ENCODE measurements at places on chromosomes 5 and 9. TPM values are rescaled to one million over a fixed set of nuclear protein-coding genes. Genes with fewer than 3 reads are reported as not detected.
A peak's percentile ranks its signal among the peaks of the same experiment; 100 is the strongest.

DNA sequence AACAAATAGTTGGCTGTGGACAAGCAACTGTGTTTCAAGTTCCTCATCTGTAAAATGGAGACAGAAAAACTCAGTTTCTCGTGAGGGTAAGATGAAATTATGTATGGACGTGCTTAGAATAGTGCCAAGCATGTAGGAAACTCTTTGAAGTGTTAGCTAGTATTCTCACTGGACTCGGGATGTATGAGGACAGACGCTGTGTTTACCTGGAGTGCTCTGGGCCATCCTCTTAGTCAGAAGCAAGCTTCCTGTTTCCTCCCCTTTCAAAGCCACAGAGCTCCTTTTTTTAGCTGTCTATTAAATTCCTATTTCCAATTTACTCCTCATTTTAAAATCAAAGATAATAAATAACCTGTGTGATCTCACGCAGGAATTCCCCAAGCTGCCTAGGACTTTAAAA is 23.8 kb upstream of the IQGAP2 start:
- DNase-seq: no peak

GRCh38 chr9:95028853-95029219 is 288.7 kb downstream of the FANCC start:
- no peak for DNase-seq

- DNase-seq: no peak
Measured at GRCh38 chr9:84054341-84055010, 73.9 kb downstream of the RMI1 start.

GRCh38 chr9:95433096-95433819 is 83.5 kb downstream of the PTCH1 start:
- no peak for DNase-seq

OLFM1 gene
- total RNA-seq: 13.8 TPM

DNA sequence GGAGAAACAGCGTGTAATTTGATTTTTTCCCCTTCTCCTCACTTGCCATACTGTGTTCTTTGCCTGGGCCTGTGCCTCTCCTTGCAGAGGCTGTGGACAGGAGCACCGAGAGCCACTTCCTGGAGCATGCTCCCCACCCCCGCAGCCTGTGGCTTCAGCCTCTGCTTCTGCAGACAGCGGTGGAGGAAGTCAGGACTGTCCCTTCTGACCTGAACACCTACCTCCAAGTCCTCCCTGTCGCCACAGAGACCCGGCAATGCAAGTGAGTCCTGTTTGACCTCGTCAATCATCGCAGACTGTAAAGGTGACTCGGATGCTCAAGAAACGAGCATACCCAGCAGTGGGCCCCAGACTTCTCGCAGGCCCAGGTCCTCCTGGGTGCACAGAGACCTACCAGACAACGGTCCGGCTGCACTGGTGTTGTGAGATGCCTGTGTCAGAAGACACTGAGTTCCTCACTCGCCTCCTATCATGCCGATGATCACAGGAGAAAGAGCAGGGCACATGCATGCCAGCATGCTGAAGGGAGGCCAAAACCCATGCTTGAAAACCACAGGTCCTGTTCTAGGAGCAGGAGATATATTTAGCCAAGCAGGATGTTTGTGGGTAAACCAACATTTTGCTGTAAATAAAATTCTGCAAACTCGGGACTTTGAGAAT is 198.8 kb downstream of the AUH start:
- no peak for DNase-seq

FAM221B gene
- total RNA-seq: not detected

GRCh38 chr5:141877356-141878185 is 639 bp downstream of the PCDH1 start:
- no peak for DNase-seq

- DNase-seq: peak; percentile 57
Measured at GRCh38 chr5:80083101-80083890, 48.1 kb downstream of the THBS4 start.

DNA sequence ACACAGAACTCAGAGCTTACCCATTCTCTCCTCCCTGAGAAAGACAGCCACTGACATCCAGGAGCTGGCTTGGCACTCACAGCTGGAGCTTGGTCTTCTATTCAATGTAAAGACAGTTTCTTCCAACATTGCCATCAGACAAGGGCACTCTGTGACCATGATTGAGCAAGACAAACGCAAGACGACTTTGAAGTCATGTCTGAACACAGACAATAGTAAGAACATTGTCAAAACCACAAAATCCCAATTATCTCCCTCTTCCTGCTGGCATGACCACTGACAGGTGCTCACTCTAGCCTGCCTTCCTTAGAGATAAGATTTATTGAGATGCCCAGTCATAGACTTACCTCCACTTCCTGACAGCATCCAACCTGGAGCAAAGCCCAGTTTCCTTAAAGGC is 328.0 kb downstream of the MSX2 start:
- DNase-seq: no peak

- DNase-seq: peak; percentile 96
Measured at GRCh38 chr9:93119953-93120845, 13.9 kb downstream of the NINJ1 start.

ZNF454 gene
- total RNA-seq: 2.9 TPM

DDX4 gene
- not detected for total RNA-seq

APC gene
- total RNA-seq: 33.2 TPM

GRCh38 chr9:93949694-93950449 is 5.3 kb downstream of the BARX1 start:
- no peak for DNase-seq

PPP3R2 gene
- not detected for total RNA-seq

GRCh38 chr5:136295914-136296313 is 69.4 kb downstream of the TRPC7 start:
- no peak for DNase-seq

GPX3 gene
- total RNA-seq: 110 TPM

GRCh38 chr9:131329241-131329641 is 39.7 kb downstream of the PLPP7 start:
- DNase-seq: no peak

PHF24 gene
- total RNA-seq: 0.60 TPM

GRCh38 chr5:56737002-56737621 is 78.2 kb upstream of the MAP3K1 start:
- DNase-seq: no peak

ADGRD2 gene
- not detected for total RNA-seq

DNA sequence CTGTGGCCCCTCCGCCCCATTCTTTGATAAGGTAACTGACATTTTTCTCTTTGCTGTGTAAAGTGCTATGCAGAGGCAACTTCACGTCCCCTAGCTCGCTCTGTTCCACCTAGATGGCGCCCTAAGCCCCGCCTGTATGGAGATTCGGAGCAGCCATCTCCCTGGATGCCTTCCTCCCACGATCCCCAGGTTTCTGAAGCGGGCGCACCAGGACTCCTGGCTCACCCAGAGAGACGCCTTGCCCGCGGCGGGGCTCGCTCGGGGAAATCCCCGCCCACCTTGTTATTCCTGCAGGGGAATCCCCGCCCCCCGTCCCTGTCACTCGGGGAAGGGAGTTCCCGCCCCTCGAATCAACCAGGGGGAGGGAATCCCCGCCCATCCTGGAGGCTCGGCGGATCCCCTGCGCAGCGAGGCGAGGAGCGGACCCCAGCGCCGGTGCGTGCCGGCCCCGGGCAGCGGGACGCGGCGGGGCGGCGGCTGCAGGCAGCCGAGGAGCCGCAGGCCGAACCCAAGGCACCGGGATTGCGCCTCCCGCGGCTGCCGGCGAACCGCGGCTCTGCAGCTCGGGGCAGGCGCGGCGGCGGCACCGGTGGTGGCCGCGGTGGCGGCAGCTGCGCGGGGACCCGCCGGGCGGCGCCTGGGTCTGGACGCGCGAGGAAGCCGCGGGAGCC is at the start of gene PDZD2:
Gene PDZD2, plus strand, starts transcription at position 384 of the 671 bp plus-strand sequence.
- DNase-seq: peak; percentile 84

GRCh38 chr9:34126207-34127034 is at the start of gene DCAF12:
Gene DCAF12 (minus strand): TSS chr9:34126698. CDS start chr9:34126431, 267 bp downstream.
- peak; percentile 90 for DNase-seq

CLK4 gene
- total RNA-seq: 30.6 TPM

GRCh38 chr5:107359033-107359915 is 311.5 kb downstream of the EFNA5 start:
- no peak for DNase-seq

- DNase-seq: no peak
Measured at GRCh38 chr9:113989017-113989713, 88.9 kb downstream of the AMBP start.

FAM169A gene
- total RNA-seq: 11.0 TPM

GRCh38 chr9:22840641-22841040 is 394.0 kb downstream of the DMRTA1 start:
- DNase-seq: no peak

- DNase-seq: no peak
Measured at GRCh38 chr5:10509575-10509974, 54.3 kb upstream of the ANKRD33B start.

- no peak for DNase-seq
Measured at GRCh38 chr9:120932086-120932823, 5.7 kb upstream of the TRAF1 start.

DNA sequence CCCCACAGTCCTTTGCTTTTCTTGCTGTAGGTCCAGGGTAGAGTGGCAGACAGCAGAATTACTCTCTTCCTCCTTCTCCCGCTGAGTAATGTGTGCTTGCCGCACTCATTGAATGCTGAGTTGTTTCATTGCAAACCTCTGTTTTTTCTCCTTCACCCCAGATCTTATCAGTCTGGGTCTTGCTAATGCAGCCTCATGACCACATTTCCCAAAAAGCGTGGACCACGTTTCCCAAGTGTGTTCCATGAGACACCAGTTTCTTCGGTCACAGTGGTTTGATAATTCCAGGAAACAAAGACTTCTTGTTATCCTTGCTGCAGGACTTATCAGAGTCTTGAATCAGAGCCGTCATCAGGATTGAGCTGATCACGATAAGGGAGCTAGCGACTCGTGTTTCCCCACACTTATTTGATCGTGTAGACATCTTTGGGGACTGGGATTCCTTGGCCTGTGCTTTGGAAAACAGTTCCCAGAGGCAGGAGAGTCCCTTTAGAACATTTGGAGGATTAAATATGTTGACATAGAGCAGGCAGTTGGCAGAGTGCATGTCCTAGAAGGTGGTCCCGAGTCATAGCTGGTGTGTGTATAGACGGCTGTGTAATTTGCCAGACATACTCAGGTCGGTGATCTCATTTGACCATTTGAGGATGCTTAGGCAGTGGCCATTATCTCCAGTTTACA is 4.4 kb downstream of the LRRC8A start:
- DNase-seq: no peak

CCNI2 gene
- total RNA-seq: not detected

PCDHA9 gene
- total RNA-seq: 0.53 TPM

GRCh38 chr9:126116351-126117157 is 210.1 kb upstream of the MVB12B start:
- DNase-seq: no peak

DNA sequence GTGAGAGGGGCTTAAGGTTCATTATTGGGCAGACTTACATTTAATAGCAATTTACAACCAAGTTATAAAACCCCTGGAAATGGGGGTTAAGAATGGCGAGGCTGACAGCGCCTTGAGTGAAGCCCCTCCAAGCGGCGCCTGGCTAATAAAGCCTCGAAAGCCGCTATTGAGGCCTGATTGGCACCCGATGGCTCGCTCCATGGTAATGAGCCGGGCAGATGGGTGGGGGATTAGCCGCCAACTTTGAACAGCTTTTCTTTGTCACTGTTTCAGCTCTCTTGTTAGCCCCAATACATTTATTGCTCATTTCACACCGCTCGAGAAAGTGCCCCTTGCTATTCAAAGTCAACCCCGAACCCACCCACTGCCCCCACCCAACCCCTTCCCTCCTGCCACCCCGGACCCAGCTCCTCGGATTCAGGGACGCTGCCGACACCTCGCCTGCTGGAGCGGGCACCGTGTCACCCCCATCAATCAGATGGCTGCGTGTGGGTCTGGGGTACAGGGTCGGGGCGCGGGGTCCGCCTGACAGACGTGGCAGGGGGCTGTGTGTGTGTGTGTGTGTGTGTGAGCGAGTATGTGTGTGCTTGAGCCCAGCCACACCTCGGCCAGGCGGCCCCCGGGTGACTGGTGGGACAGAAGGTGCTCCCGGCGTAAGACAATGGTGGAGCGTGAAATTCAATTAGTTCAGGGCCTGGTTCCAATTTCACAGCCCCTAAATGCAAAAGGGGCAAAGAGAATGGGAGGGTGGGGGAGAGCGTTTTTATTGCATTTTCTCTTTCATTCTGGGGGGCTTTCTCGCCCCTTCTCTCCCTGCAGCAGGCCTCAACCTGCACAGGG is 34.2 kb downstream of the ASS1 start:
- no peak for DNase-seq

GRCh38 chr5:149969181-149969930 is 8.8 kb downstream of the SLC26A2 start:
- no peak for DNase-seq

DNA sequence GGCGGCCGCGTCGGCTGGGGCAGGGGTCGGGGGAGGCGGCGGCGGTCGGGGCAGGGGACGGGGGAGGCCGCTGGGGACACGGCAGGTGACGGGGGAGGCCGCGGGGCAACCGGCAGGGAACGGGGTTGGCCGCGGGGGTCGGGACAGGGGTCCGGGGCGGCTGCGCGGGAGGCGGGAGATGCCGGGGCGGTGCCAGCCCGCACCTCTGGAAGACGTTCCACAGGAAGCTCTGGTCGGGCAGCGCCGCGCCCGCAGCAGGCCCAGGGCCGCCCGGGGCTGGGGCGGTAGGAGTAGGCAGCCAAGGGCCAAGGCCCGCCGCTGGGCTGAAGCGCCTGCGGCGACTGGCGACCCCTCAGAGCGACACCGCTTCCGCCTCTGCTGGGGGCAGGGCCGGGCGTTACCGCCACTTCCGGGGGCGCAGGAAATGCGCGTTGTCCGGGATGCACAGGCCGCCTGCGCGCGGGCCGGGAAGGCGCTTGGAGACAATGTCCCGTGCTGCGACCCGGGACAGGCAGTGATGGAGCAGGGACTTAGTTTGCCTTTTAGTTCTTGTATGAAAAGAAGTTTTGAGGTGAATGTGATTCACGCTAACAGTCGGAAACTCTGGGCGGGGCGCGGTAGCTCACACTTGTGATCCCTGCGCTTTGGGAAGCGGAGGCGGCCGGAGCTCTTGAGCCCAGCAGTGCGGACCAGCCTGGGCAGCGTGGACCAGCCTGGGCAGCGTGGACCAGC is 110.0 kb upstream of the LPCAT1 start:
- DNase-seq: peak; percentile 89

DNA sequence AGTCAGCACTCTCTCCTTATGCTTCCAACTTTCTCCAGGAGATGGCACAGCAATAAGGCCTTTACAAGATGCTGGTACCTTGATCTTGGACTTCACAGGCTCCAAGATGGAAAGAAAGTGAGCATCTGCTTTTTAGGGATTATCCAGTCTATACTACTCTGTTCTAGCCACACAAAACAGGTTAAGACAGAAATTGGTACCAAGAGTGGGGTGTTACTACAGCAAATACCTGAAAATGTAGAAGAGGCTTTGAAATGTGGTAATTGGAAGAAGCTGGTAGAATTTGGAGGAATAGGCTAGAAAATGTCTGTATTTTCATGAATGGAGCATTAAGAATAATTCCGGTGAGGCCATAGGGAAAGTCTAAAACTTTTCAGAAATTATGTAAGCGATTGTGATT is 484.8 kb upstream of the GRIA1 start:
- DNase-seq: no peak

GPX8 gene
- 18.0 TPM for total RNA-seq

DNA sequence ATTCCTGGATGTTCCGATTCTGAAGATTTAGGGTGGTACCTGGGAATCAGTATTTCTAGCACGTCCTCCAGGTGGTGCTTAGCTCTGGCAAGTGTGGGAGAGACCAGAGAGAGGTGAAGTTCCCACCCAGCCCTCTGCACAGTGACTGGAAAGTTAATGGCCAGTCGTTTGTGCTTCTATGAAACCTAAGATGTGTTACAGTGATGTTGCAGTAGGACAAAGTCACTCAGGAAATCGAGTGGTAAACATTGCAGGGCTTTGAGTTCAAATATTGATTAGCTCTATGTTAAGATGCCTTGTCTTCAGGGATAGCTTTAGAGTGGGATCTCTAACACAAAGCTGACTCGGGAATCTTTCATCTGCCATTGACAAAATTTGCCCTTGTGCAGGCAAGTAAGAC is 55.6 kb downstream of the PIK3R1 start:
- DNase-seq: no peak

Measured in ovary (tissue), 10 donors.